ENCODE measurements at places on chromosomes 13 and 19. TPM values are rescaled to one million over a fixed set of nuclear protein-coding genes. Genes with fewer than 3 reads are reported as not detected.

Gene SMIM24
- 1.4 TPM for total RNA-seq

Gene APC2
- 0.78 TPM for total RNA-seq

Gene ATP8B3
- 3.3 TPM for total RNA-seq

Gene BLOC1S3
- total RNA-seq: 22.6 TPM

Gene SOX1
- not detected for total RNA-seq

Gene ZNF682
- total RNA-seq: not detected

Gene PGLYRP1
- total RNA-seq: not detected

Gene FAAP24
- 16.1 TPM for total RNA-seq

Gene PLIN5
- not detected for total RNA-seq

Gene UQCRFS1
- 133 TPM for total RNA-seq

Gene RFPL4A
- total RNA-seq: 0.66 TPM

Gene CD209
- total RNA-seq: not detected

Gene CTXN1
- 6.0 TPM for total RNA-seq

Gene PSG6
- not detected for total RNA-seq

Gene OR7A5
- not detected for total RNA-seq

Gene GPR4
- total RNA-seq: 0.44 TPM

Gene ZNF497
- 1.8 TPM for total RNA-seq

Gene ABHD13
- total RNA-seq: 4.6 TPM

Gene ZNF536
- not detected for total RNA-seq

Gene PRSS57
- total RNA-seq: not detected

Gene GZMM
- not detected for total RNA-seq

Gene ITGBL1
- total RNA-seq: 1.2 TPM

Gene KIR2DL1
- total RNA-seq: not detected

Gene TRMT1
- total RNA-seq: 41.9 TPM

Gene PLEKHF1
- 8.6 TPM for total RNA-seq

Gene DPF1
- total RNA-seq: 4.8 TPM

Gene TMEM259
- total RNA-seq: 131 TPM

Gene SLC6A16
- 1.3 TPM for total RNA-seq

Gene MCEMP1
- total RNA-seq: not detected

Gene ANGPTL8
- total RNA-seq: not detected

Gene SIGLEC12
- not detected for total RNA-seq

Gene SYCN
- total RNA-seq: not detected

Gene STOML3
- not detected for total RNA-seq

Gene ZNF625
- not detected for total RNA-seq

Gene TPTE2
- total RNA-seq: not detected

All from A549 treated with ZK216348 at 1 μM for 4 hours (cell line).